ENCODE measurements at places on chromosomes 6 and 20.

GRCh38 chr6:69622230-69622629 lies 174.6 kb downstream of the LMBRD1 start:
- DNase-seq: no peak

DNA sequence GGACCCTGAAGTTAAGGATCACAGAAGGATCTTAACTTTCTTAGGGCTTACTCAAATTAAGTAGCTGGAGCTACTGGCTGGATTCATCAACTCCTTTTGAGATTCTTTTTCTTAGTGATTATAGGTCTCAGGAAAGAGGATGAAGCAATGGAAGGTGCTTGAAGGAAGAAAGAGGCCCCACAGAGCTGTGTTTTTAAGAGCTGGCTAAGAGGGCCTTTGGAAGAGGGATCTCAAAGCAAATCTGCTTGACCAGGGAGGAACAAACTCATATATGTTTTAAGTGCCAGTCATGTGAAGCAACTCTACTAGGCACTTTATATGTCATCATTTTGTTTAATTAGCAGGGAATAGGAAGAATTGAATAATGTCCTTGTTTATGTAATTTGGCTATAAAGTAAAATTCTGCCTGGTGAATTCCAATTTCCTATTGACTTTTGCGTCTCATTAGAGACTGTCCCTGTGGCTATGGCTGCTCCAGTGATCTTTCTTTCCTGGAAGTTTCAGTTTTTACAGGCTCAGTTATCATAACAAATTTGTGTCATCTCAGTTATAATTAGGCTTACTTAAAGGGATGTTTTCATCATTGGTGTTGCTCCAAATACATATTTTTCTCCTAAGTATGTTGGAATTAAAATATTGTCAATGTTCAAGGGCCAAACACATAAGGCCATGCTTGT lies 222.8 kb upstream of the CITED2 start:
- no peak for DNase-seq

DNA sequence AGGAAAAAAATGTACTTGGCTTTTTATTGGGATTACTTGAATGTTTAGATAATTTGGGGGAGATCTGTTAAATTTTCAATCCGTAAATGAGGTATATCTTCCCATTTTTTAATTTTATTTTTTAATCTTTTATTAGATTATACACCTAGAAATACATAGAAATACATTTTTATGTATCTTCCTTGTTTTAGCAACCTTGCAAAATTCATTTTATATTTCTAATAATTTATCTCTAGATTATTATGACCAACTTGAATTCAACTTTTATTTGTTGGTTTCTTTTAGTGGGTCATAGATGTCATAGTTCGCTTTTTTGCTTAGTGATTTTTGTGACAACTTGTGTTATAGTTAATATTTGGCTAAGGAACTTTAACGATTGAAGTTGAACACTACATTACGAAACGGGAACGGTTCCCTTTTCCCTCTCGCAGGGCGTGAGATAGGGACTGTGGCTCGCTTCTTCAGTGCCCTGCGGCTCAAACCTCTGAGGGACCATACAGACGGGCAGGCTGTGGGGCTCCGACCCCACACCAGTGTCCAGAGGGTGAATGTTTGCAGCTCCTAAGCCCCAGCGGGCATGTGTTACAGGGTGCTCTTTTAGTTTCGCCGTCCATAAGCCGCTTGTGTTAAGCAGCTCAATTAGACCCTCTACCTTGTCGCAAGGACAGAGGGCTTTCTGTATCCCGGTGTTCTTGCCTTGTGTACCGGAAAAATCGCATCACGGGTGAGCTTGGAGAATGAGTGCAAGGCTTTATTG lies 53.8 kb downstream of the PRND start:
- no peak for DNase-seq

DNA sequence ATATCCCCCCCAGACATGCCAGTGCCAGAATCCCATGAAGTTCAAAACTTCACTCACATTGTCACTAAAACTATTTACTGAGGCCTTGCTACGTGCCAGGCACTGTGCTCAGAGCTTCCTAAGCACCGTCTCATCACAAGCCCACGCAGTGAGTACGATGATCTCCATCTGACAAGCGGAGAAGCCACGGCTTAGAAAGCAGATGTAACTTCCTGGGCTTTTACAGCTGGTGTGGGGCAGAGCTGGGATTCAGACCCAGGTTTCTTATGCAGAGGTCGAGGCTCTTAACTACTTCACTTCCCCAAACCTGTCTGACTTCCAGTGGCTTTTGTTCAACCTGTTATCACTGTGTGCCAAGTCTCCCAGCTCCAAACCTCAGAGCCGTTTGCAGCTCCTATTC lies 8.3 kb downstream of the MDGA1 start:
- DNase-seq: no peak

- DNase-seq: no peak
Observed at GRCh38 chr6:14975471-14975817, 270.4 kb upstream of the JARID2 start.

DNA sequence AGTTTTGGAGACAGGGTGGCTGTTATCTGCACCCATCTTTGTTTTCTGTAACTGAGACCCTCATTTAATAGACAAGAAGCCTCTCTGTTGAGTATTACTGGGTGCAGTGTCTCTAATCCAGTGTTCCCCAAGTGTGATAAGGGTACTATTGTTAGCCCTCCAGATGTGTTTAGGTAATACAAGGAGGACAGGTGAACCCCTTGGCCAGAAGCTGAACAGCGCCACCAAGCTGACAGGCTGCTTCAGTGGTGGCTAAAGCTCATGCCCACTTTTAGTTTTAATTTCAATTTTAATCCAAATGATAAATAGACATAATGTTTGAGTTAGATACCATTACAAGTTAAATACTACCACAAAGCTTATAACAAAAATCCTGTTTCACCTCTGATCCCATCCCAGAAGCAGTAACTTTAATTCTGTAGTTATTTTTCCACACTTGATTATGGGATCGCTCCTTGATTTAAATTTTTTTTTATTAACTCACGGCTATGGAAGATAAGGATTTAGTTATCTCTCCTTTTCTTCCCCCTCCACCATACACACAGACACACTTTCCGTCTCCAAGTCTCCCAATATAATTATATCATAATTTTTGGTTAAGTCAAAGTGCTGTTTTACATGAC lies 8.4 kb upstream of the STK35 start:
- DNase-seq: peak; percentile 22

DNA sequence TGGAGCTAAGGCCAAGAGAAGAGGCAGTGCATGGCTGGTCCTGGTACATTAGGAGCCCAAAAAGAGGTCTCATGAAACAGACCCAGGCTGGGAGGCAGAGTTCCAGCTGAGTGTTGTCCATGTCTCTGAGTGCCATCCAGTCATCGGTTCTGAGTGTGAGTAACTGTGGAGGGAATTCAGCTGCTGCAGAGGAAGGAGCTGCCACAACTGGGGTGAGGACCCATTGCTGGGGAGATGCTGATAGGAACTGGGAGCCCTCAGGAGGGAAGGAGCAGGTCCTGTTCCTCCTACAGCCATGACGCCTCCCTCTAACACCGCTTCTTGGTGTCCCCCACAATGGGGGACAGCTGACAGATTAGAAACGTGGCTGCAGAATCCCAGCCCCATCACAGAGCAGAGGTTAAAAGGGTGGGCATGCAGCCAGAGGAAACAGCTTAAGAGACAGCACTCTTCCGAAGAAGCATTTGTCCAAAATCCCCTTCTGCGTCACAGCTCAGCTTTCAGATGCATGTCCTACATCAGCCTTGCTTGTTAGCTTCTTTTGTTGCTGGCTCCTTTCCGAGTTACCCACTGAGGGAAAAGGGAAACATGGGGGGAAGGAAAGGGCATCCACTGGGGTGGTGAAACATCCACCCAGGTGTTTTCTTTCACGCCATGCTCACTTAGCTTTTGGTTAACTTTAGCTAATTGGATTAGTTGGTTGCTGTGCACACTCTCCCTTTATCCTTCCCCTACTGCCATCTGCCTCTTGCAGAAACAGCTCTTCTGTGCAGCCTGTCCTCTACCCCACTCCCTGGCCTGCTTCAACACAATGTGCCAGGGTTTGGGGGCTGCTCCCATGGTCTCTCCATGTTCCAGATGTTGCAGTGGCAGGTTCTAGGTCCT lies 239.2 kb downstream of the SYNDIG1 start:
- DNase-seq: no peak

DNA sequence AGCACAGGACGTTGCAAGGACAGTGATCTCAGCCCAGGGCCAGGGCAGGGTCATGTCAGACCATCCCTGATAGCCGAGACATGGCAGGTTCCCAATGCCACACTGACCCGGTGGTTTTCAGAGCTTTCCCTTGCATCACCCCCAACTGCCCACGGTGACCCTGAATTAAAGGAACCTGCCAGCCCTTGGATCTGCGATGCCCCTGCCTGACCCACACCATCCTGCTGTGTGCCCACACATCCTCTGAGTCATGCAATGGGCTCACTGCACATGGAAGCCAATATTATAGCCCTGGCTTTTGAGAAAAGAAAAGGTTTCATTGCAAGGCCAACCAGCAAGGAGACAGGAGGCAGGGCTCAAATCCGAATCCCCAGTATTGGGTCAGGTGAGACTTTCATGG lies 132.6 kb upstream of the CST7 start:
- DNase-seq: no peak

DNA sequence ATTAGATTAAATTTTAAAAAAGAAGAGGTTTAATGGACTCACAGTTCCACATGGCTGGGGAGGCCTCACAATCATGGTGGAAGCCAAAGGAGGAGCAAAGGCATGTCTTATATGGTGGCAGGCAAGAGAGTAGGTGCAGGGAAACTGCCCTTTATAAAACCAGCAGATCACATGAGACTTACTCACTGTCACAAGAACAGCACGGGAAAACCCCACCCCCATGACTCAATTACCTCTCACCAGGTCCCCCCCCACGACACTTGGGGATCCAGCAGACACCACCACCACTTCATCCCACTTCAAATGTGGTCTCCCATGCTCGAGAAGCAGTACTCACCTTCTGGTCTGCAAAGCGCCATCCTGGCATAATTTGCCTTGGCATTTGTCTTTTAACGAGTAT lies 24.6 kb downstream of the MTFR2 start:
- DNase-seq: no peak

DNA sequence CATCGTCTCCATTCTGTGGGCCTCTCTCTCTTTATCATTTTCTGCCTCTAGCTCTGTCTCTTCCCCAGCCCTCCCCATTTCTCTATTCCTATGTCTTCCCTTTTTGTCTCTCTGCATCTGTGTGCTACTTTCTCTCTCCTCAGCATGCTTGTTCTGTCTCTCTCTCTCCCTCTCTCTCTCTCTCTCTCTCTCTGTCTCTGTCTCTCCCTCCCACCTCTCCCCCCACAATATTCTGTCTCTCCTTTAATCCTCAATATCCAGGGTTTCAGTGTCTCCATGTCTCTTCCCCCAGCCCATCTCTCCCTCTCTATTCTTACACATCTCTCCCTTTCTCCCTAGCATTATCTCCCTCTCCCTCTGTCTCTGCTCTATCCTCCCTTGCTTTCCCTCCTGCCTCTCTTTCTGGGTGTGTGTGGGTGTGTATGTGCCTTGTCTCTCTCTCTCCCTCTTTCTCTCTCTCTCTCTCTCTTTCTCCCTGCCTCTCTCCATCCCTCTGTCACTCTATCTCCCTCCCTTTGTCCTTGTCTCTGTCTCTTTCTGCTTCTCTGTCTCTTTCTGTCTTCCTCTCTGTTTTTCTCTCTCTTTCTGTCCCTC lies 76.9 kb upstream of the SIRPA start:
- DNase-seq: no peak

GRCh38 chr6:108142240-108142639 lies 23.6 kb upstream of the NR2E1 start:
- no peak for DNase-seq

GRCh38 chr6:112413780-112414179 lies 66.7 kb downstream of the RFPL4B start:
- DNase-seq: no peak

DNA sequence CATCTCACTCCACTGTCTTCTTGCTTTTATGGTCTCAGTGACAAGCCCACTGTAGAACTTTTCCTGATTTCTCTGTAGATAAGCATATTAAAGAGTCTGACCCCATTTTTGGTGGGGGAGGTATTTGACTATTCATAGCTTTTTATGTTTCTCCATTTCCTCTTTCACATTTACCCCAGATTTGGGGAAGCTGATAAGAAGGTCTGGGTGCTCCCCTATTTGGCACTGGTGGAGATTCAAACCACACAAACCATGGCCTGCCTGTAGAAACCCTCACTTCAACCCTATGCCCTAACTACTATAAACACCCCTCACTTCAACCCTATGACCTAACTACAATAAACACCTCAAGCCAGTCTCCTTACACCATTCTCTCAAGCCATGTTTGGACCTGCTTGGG lies 196.2 kb upstream of the SYNDIG1 start:
- DNase-seq: no peak

GRCh38 chr6:2008383-2008976 lies 236.9 kb downstream of the GMDS start:
- DNase-seq: no peak

DNA sequence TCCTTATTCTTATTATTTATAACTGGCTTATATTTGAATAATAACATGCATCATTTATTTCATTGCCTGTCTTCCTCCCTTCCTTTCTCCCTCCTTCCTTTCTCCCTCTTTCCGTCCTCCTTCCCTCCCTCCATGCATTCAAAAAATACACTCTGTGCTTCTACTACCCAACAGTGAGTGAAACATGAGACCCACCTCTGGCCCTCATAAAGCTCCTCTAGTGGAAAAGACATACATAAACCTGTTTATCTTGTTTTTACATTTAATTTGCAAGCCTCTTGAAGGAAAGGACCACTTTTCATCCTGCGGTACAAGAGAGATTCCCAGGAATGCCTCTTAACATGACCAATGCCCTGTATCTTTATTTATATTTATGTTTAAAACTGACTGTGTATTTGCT lies 21.8 kb upstream of the ISM1 start:
- DNase-seq: no peak

DNA sequence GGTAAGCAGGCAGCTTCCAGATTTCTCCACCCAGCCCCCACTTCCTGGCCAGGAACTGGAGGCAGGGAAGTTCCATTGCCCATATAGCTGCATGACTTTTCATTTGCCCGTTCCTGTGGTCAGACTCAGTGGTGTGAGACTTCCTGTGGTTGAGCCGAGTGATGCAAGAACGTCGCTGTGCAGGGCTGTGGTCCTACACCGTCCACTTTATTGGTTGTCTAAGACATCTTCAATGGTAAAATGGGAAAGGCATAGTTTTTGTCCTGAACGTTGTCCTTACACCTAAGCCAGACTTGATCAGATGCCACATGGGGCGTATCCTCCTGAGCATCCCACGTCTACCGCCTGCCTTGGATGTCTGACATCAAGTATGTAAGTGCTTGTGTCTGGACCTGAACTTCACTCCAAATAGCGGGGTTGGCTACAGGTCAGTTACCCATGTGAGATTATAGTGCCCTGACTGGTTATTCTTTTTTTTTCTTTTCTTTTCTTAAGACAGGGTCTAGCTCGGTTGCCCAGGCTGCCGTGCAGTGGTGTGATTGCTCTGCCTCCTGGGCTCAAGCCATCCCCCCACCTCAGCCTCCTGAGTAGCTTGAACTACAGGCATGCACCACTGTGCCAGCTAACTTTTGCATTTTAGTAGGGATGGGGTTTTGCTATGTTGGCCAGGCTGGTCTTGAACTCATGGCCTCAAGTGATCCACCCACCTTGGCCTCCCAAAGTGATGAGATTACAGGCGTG lies 25.9 kb upstream of the GTSF1L start:
- no peak for DNase-seq

All from CD4-positive, alpha-beta T cell treated with Interleukin-15 for 4 hours (primary cell).